ENCODE measurements at places on chromosomes 6 and 20.
A peak's percentile ranks its signal among the peaks of the same experiment; 100 is the strongest.

DNA sequence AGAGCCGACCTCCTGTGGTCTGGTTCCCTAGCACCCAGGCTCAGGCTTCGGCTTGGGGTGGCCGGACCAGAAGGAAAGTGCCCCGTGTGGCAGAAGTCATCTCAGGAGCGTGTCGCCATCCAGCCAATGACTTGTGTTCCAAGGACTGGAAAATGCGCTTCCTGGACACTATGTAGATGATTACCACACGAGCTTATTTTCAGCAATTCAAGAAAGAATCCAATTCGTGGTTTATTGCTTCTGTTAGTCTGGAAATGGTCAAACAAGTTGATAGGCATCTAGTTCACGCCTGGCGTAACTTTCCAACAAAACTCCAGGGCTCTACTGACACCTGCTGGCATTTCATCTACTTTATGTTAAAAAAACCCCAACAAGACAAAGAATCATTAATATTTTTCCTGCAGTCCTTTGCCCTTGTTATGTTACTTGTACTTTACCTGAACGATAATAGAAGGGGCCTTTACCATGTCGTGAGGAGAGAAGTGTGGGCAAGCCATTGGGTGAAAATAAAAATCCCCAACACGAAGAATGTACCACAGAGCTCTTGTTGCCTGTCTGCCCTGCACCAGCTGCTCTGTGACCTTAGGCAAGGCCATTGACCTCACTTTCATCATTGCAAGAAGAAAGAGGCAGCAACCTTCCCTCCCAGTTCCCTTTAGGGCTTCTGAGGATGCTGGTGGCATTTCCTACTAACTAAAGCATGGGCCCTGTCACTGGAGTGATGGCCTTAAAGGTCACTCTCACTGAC, 154.7 kb upstream of the LAMP5 start:
- DNase-seq, result no peak

DNA sequence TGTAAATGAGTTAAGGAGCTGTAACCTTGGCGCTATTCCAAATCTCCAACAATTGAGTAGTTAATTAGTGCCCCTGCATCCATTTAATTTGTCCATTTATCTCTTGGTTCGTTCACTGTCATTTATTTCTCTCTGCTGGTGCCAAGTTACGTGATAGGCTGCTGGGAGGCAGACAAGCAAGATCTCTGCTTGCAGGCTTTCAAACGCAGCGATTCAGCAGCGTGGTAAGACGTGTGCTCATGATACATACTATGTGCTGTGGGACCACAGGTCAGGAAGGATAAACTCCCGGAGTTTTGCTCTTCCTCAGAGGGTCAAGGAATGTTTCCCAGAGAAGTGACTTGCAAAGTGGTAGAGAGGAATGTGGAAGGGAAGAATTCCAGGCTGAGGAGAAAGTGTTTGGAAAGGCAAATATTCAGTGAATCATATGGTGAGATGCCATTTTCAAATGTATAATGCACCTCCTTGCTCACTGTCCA, 46.4 kb downstream of the UTRN start:
- DNase-seq, result no peak

GRCh38 chr20:58884966-58885365, 32.5 kb downstream of the GNAS start:
- no peak for DNase-seq

- peak; percentile 93 for DNase-seq
These were observed 12.8 kb upstream of the ELOVL5 start for GRCh38 chr6:53361549-53362031.

- DNase-seq, result no peak
These were observed 72.6 kb downstream of the HIVEP2 start for GRCh38 chr6:142872376-142872775.

DNA sequence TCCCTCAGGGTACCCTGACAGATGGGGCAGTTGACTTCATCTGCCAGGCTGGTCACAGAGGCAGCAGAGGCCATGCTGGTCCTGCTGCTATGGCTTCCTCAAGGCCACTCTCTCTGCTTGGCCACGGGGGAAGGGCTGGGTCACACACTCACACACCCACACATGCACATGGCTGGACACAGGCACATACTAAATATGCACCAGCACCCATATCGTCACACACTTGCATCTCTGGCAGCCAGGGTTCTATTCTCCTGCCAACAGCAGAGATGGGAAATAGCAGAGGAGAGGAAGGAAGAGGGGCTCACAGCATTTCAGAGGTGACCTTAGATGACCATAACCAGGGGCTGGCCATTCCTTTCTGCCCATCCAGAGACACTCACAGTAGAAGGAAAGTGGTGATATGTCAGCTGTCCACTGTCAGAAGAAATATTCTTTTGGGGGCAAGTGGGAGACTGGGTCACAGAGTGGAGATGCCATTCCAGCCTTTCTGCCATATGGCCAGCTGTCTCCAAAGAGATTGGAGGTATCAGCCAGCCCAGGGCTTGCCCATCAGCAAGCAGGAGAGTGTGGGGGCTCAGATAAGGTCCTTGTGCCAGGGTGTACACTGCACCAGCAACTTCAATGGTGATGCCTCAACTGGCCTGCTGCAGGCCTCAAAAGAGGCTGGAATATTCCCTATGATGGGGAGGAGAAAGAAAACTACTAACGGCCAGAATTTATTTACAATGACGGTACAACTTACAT, at the start of gene TRIM10:
Gene TRIM10, minus strand, starts transcription at position 427 of the 747 bp plus-strand sequence. Its CDS starts 353 bp downstream, at position 74.
- no peak for DNase-seq

DNA sequence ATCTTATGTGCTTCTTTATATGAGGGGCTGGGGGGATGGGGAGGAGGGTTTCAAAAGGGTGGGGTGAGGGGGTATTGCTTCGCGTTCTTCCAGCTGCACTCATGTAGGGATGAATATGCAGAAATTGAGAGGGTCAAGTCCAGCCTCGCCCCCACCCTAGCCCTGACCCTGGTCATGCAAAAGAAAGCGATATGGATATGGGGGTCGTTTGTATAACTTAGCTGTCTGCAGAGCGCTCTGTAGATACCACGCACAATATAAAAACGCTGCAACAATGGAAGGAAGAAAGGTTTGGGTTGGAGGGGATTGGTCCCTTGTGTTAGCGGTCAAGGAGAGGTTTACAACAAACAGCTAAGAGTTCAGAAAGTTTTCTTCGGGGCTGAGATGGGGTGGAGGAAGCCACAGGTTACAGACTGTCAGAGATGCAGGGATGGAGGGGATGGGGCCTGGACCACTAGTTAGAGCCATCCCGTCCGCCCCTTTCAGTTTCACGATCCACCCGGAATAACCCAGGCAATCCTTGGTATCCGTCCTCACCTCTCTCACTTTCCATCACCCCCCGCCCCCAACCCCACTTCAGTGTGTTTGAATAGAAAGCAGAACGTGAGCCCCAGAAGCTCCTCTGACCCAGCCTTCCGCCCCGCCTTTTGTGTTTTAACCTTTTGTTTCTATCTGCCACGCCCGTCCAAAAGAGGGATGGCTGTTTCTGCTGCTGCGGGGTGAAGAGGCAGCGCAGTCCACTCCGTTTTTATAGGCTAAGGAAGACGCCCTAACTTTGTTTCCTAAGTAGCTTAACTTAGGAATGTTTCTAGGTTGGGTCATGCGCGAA, 73.5 kb downstream of the SOX4 start:
- DNase-seq, result no peak

DNA sequence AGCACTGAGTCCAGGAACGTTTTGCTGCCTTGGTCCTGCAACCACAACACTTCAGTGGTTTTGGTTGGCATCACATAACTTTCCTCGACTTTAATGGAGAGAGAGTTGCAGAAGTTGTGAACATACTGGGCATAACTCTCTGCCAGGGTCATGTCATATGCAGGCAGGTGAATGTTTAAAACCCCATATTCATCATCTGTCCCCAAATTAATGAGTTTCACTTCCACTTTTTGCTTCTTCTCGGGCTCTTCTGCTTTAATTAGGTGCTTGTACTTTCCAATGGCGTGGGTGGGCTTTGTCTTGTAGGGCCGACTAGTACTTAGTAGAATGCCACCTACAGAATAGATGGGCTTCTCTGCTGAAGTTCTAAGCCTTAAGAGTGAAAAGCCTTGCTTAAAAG, 45.2 kb upstream of the TFAP2A start:
- DNase-seq, result no peak

- DNase-seq, result no peak
These were observed 71.4 kb upstream of the TCF21 start for GRCh38 chr6:133817460-133818047.

All from CD4-positive, alpha-beta memory T cell (primary cell).